Stimulated activated CD4-positive, alpha-beta T cell treated with anti-CD3 and anti-CD28 coated beads, Interleukin-1b, Interleukin-23, amount 100 ng/mL, for 4 hours (primary cell): ENCODE measurements at places on chromosomes 2 and 18.

DNA sequence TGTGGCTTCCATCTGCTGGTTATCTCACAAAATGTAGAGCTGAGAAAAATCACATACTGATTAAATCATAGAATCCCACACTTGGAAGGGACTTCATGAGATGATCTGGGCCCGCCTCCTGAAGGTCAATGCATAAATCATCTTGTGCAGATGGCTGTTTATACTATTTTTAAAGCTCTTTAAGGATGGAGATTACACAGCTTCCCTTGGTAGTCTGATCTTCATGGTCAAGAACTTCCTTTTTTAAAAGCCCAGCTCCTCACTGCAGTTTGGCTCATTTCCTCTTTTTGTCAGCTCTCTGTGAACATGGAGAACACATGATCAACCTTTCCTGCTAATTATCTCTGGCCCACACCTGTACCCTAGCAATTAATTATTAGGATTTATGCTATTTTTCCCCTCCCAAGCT lies 25.9 kb downstream of the GCG start:
- no peak for DNase-seq

GRCh38 chr2:96930351-96931010 lies 55.9 kb downstream of the FAM178B start:
- DNase-seq, result no peak

- DNase-seq, result no peak
Measured at GRCh38 chr2:7609974-7610373, 692.8 kb downstream of the RNF144A start.

- DNase-seq, result no peak
Measured at GRCh38 chr2:172823261-172823850, 87.7 kb downstream of the RAPGEF4 start.

DNA sequence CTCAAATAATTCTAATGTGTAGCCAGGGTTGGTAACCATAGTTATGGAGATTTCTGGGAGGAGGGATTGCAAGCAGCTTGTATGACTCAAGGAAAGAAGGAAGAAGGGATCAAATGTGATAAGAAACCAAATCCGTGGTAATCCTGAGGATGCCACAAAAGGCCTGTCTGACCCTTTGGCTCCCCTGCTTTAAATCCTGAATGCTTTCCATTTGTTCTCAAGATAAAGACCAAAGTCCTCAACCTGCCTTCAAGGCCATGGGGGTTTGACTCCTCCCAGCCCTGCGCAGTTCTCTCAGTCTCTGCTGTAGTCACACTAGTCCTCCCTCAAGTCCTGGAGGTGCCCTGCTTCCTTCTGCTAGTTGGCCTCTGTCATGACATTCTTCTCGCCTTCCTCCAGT lies 74.0 kb downstream of the SUMO1 start:
- no peak for DNase-seq
